ENCODE measurements at places on chromosomes 1 and 21. TPM values are rescaled to one million over a fixed set of nuclear protein-coding genes. Genes with fewer than 3 reads are reported as not detected.

Gene PIK3R3
- 35.4 TPM for total RNA-seq

DNA sequence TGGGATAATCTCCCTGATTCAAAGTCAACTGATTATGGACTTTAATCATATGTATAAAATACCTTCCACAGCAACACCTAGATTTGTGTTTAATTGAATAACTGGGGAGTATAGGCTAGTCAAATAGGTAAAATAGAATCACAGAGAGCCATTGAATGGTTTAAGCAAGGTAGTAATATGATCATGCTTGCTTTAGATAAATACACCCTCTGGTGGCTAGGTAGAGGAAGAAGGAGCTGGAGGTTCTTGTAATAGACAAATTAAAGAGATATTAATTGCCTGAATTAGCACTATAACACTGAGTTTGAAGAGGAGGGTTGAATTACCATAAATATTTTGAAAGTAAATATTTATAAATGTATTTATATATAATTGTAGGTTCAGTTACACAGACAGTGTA is 40.3 kb downstream of the DIRAS3 start:
- DNase-seq, result no peak

DNA sequence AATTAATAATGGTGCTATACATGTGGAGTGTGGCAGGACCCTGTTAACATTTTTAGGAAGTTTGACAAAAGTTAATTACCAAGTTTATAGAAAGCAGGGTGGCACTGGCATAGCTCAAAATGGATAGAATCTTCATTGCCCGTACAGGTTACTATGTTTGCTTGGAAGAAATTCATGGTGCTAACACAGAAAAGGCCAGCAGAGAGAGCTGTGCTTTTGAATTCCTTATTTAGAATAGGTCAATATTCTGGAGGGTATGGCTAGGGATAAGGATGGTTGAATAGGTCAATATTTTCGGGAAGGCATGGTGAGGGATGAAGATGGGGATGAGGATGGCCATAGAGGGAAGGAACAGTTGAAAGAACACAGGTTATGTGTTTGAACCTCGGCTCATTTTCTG is 345.1 kb downstream of the LMO4 start:
- no peak for DNase-seq

- DNase-seq, result no peak
Observed at GRCh38 chr1:236175642-236176336, 33.5 kb downstream of the GPR137B start.

Gene TNFRSF9
- total RNA-seq, result not detected

DNA sequence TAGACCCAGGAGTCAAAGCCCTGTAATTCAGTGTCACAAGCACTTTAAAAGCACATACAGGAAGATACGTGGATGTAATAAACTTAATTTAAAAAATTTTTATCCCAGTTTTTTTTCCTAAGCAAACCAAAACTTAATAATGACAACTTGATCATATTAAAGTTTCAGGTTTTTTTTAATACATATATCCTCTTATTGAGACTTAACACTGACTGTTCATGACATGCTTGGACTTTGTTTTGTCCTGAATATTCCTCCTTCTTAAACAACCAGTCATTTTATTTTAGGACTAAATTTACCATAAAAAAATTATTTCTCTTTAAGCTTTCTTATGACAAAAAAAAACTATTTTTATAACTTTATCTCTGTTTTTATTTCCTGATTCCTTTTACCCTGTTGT is 64.1 kb downstream of the WDR4 start:
- DNase-seq, result no peak

Gene EDARADD
- 2.6 TPM for total RNA-seq

DNA sequence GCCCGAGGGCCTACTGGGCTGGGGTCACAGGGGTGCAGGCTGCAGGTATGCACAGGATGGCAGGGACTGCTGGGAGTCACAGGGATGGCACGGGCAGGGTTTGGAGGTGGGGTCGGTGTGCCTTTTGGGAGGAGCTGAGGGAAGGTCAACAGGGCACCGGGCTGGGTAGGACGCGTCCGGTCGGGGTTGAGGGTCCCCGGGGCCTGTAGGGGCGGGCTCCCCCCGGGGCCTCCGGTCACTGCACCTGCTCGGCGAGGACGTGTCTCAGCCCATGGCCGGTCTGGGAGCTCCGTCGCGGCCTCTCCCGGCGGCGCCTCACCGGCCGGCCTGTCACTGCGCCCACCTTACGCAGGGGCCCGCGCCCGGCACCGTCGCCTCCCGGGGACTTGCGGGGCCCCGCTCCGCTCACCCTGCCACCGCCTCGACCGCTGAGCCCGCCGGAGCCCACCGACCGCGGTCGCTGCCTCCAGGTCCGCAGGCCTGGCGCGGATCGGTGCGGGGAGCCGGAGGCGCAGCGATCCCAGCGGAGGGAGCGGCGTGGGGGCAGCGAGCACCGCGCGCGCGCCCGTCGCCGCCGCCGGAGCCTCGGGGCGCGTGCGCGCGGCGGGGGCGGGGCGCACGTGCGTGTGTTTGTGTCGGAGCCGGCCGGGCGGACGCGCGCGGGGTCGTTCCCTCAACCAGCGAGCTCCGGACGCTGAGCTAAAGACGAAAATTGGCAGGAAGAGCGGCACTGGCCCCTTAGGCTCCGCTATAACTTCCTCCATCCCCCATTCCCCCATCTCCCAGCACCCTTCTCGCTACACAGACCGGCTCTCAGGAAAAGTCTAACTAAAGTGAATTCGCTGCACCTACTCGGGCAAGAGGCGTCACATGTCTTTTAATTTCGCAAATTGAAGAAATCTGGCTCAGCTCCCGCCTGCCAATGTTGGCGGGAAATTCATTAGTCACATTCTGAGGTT is at the start of gene AMIGO1:
TSS of gene AMIGO1 (minus strand) at position 552 of the 959 bp plus-strand sequence. CDS start 815 bp downstream, outside the sequence.
- DNase-seq, result peak; percentile 96

Gene OVAAL
- not detected for total RNA-seq

GRCh38 chr1:235910357-235911299 is 43.9 kb upstream of the LYST start:
- peak; percentile 77 for DNase-seq

- DNase-seq, result no peak
Observed at GRCh38 chr1:64417803-64418202, 52.1 kb upstream of the CACHD1 start.

DNA sequence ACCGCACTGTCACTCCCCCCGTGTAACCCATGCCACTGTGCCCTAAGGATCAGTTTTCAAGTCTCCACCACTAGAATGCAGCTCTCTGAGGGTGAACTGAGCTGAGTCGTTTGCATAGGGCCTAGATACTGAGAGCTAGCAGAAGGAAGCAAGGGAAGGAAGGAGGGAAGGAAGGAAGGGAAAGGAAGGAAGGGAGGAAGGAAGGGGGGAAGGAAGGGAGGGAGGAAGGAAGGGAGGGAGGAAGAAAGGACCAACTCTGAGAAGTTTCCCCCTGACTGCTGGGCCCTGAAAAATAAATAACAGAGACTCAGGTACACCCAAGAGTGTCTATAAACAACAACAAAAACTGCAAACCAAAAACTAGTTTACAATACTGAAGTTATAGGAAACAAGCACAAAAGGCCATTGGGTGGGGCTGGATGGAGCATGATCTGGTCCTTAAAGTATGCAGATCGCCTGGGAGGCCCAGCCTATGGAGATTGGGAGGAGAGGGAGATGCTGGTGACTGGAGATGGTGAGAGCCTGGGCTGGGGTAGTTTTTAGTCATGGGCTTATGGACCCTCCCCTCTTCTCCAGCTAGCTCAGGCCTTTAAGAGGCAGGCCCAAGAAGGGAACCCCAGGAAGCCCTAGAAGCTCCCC is 1.7 kb upstream of the MRPS15 start:
- DNase-seq, result peak; percentile 20

GRCh38 chr1:198929961-198930599 is 291.2 kb downstream of the PTPRC start:
- DNase-seq, result no peak

All from upper lobe of left lung (tissue), 6 donors.